ENCODE measurements at places on chromosomes 5 and 9.
A peak's percentile ranks its signal among the peaks of the same experiment; 100 is the strongest.

- peak; percentile 20 for DNase-seq
These were observed 1.1 kb downstream of the BAG1 start for GRCh38 chr9:33263131-33264002.

GRCh38 chr5:94031631-94032030 is 290.2 kb upstream of the POU5F2 start:
- no peak for DNase-seq

DNA sequence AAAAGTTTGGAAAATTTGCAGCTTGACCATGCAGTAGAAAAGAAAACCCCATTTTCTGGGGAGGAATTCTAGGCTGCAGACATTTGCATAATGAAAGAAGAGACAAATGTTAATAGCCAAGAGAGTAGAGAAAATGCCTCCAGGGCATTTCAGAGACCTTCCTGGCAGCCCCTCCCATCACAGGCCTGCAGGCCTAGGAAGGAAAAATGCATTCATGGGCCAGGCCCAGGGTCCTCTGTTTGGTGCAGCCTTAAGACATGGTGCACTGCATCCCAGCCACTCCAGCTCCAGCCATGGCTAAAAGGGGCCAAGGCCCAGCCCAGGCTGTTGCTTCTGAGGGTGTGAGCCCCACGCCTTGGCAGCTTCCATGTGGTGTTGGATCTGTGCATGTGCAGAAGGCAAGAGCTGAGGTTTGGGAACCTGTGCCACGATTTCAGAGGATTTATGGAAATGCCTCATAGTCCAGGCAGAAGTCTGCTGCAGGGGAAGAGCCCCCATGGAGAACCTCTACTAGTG is 75.0 kb upstream of the OR13F1 start:
- DNase-seq, result no peak

DNA sequence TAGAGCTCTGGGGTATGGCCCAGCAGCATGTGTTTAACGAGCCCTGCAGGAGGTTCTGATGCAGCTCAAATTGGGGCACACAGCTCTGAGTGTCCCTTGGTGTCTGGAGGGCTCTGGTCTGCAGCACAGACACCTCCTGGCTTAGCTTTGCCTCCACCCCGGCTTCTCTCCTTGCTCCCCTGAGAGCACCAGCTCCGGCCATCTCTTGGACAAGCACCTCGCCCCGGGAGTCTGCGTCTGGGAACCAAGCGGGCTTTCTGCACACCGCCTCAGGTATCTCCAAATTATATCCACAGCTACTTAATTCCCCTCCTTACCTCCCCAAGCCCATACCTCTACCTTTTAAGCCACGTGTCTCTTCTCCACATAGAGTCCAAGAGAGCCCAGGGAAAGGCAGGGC is 83.7 kb upstream of the IRX4 start:
- no peak for DNase-seq

DNA sequence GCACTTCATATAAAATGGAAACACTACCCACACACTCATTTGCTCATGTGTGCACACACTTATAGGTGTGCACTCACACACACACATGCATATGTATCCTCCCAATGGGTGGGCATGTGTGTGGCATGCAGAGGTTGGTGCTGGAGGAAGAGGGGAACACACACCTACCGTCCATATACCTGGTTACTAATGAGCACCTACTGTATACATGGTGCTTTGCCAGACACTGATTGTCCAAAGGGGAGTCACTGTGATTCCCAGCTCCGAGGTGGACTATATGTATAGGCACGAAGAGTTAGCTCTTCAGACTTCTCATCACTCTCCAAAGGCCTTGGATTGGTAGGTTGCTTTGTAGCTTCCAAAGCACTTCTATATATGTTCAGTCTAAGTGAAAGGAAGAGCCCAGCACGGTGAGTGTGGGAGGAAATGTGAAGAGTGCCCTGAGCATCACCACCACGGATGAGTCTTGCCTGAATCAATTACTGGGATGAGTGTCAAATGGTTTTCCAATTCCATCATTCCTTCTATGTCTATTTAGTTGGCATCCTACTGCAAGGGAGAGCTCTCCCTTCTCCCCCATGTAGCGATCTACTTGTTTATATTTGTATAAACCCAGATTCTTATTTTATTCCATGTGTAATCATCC is 12.6 kb upstream of the ERGIC1 start:
- DNase-seq, result no peak

DNA sequence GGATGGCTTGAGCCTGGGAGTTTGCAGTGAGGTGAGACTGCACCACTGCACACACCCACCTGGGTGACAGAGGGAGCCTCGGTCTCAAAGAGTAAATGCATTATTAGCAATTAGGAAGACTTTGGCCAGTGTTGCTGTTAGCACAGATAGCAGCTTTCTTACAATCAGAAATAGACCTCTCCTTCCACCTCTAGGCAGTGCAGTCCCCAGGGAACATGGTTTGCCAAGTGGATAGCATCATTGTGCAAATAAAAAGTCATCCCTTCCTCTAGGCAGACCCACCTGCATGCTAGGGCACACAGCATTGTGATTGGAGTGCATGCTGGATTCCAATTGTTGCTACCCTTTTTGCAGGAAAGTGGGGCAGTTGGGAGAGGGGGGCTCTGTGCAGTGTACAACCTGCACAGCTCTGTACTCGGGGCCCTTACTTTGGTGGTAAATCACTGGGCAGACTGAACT is 77.9 kb upstream of the KLF9 start:
- no peak for DNase-seq

- DNase-seq, result no peak
These were observed 140.4 kb downstream of the TUSC1 start for GRCh38 chr9:25537808-25538207.

DNA sequence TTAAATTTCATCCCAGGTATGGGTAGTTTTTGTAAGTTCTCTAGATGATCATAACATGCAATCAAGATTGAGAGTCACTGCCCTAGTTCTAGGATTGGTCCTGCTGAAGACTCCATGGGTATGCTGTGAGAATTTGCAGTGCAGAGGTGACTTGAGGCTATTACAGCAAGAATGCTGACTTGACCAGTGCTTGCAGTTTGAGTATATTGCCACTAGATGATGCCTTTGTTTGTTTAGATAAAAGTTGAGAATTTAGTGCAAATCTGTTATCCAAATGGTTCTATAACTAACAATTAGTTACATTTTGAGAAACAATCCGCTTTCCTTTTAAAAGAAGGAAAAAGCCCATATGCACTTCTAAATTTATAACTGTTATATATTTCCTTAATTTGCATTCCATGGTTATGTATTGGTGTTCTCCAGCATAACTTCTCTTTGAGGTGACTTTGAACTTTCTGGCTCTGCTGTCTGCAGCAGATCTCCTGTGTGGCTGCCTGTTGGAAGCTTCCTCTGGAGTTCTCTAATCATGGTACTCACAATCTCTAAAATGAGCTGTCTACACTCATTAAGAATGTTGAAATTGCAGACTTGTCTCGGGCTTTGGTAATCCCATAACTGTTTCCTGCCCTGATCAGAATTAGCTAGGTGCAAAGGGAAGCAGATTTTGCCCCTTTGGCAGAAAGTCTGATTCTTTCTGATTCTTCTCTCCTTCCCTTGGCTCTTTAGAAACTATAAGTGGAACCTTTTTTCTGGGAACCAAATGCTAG is 24.9 kb downstream of the MELK start:
- DNase-seq, result no peak

DNA sequence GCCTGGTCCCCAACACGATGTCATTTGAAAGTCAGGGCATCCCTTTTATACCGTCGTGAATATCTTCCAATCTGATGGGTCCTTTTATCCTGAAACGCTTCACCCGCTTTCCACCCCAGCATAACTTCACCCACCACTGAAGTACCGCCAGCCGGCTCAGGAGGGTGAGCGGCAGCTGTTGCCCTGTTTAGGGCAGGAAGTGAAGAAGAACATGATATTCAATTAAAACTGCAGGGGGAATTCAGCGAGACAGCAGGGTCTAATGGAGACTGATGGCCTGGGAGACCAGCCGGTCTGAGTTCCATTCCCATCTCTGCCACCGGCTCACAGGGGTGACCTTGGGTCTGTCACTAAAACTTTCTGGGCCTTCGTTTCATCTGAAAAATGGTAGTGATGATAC is 68.2 kb upstream of the EGFLAM start:
- no peak for DNase-seq

DNA sequence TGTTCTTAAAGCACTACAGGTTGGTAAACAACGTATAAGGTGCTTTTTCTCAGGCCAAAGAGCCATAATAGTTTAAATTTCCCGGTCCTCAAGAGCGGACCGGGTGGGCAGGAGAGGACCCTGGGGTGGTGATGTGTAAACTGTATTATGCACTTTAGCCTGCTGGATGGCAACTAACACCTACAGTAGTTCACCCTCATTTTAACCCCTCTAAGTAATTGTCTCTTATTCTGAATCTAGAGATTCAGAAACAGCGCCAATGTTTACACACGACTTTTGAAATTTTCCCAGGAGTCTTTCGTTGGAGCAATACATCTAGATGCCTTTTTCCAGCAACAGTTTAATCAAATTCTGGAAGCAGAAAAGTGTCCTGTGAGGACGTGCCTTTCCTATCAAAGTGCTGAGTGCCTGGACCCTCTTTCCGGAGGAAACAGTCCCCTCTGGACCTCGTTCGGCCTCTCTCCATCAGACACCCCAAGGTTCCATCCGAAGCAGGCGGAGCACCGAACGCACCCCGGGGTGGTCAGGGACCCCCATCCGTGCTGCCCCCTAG is 676 bp upstream of the OCLN start:
- no peak for DNase-seq

Measured in activated T-cell treated with anti-CD3 and anti-CD28 coated beads, Interleukin-2, amount 50 U/mL, for 72 hours (primary cell).